ENCODE measurements at places on chromosomes 5 and 9. TPM values are rescaled to one million over a fixed set of nuclear protein-coding genes. Genes with fewer than 3 reads are reported as not detected.

DNA sequence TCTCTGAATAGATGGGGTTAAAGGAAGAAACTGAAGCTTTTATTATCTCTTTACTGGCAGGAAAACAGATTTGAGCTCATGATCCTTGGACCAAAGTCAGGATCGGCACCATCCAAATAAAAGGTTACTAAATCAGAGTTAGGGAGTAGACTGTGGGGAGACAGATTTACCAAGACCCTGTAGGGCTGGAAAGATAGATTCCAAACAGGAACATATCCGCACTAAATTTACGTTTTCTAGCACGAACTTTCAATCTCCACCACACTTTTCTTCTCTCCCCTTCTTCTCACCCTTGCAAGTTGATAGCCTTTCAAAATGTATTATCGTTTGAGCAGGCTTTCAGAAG lies 120.0 kb upstream of the HMHB1 start:
- no peak for DNase-seq

DNA sequence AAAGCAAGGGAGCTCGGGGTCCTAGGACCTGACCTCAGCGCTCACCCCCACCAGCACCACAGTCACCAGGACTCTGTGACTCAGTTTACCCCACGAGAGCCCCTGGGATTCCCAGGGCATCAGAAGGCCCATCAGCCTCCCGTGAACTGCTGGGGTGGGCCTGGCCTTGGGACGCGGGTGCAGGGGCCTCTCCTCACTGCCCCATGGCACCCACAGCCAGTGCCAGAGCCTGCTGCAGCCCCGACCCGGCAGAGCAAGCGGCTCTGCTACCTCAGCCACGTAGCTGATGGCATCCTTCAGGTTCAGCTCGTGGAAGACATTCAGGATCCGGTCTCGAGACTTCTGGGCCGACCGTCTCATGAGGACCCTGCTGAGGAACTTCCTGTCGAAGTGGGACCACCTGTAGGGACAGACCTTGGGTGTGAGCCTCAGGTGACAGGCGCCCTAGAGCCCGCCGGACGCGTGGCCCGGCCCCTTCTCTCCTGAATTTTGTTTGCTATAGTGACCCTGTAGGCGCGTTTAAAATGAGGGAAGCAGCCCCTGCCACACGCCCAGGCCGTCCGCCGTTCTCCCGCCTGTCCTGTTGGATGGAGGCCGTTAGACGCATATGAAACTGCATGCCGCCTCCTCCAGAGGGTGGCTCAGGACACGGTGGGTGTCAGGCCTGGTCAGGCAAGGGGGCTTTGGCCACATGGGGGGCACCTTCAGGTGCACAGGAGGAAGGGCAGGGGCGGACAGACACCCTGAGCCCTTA lies 36.8 kb downstream of the EXOC3 start:
- DNase-seq: no peak

GRCh38 chr9:1639166-1639565 lies 376.0 kb upstream of the SMARCA2 start:
- DNase-seq: no peak

DNA sequence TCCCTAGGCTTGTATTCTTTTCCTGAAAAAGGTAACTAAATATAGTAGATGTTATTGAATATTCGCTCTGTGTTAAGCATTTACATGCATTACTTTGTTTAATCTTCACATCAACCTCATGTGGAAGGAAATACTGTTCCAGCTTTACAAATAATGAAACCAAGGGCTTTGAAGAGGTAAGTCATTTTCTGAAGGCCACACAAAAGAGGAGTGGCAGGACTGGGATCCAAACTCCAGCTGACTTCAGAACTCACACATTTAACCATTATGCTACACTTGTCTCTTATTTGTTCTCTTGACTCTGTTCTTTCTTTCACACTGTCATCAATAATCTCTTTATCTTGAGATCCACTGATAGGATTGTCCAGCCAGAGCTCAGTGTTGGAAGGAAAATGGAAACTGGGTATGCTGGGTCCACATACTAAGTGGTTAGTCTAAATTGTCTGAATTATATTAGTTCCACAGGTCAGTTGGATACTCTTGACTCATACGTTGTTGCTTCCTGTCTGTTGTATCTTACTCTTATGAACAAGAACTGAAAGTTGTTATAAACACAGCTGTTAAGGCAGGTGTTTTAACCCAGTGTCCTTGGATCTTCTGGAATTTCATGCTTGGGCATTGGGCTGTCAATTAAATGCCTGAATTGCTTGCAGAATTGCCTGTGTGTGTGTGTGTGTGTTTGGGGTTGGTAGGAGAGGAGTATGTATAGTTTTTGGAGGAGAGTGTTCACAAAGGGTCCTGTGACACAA lies 65.6 kb downstream of the TLE4 start:
- DNase-seq: no peak

Gene NIM1K
- total RNA-seq: 0.43 TPM

Gene SMC2
- total RNA-seq: 6.2 TPM
